ENCODE measurements at places on chromosomes 2 and 18.

DNA sequence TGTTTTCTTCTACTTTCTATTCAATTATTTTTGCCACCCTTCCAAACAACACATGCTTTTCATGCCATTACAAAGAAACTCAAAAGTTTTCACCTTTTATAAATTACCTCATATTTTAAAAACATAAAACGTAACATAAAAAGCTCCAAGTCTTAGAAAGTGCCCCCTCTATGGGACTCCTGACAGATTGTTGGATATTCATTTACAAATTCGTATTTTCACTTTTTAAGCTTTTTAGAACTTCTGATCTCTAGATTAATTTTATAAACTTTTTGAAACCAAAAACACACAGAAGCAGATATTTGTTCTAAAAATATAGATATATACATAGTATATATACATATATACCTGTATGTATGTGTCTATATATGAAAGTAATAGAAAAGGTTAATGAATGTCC is 1.5 kb downstream of the COL5A2 start:
- no peak for DNase-seq

DNA sequence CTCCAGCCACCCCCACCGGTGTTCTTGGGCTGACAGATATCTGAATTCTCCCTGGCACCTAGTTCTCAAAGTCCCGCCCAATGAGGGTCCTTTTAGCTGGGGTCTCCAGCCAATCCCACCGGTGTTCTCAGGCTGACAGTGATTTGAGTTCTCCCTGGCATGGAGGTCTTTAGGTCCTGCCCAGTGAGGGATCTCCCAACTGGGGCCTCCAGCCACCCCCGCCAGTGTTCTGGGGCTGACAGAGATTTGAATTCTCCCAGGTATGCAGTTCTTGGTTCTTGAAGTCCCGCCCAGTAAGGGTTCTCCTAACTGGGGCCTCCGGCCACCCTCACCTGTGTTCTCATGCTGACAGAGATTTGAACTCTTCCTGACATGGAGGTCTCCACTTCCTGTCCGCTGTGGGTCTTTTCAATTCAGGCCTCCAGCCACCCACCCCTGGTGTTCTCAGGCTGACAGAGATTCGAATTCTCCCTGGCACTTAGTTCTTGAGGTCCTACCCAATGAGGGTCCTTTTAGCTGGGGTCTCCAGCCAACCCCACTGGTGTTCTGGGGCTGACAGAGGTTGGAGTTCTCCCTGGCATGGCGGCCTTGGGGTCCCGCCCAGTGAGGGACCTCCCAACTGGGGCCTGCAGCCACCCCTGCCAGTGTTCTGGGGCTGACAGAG is 154.6 kb downstream of the ANKRD36 start:
- no peak for DNase-seq

GRCh38 chr18:44911773-44912172 is 231.1 kb downstream of the SETBP1 start:
- DNase-seq = no peak

DNA sequence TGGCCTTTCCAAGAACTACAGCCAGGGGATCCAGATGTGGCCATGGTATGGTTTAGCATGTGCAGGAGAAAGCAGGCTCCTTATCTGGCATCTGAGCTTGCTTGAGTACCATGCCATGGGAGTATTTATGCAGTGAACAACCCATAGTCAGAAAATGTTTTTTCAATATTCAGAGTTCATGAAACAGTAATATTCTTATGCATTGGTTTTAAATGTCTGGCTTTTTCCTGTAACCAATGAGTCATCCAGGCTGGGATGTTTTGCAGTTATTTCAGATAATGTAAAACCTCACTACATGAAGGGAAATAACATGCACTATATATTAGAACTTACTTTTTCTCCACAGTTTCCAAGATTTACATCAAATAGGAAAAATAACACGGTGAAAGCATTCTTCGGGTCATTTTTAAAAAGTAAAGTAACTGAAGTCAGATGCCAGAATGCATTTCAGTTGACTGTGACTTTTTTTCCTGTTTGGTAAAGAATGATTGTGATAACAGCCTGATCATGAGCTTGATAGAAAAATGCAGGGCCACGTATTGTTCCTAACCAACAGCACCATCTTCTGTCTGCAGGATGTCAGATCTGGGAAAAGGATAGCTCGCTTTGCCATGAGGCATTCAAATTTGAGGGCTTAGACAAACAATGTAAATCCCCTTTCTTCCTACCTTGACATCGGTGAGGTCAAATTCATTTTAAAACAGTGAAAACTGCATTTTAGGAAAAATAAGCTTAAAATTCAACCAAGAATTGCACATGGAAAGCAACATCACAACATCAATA is 152.8 kb downstream of the DSC3 start:
- DNase-seq = no peak

DNA sequence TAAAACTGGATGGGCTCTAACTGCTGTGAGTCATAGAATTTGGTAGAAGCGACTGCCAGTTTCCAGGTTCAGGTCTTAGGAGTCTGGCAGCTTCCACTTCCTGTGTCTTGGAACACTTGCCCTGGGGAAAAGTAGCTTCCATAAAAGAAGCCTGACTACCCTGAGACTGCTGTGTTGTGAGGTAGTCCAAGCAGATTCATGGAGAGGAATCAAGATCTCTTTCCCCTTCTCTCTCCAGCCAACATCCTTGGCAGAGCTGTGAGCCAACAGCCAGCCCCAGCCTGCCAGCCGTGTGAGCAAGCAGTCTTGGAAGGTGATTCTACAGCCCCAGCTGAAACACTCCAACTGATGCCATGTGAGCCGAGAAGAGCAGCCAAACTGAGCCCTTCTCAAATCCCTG is 33.7 kb downstream of the SLC20A1 start:
- no peak for DNase-seq

GRCh38 chr2:74958274-74959105 is at the start of gene POLE4:
Gene POLE4 (plus strand): TSS chr2:74958643. CDS start chr2:74958680, 37 bp downstream.
- peak; percentile 82 for DNase-seq

DNA sequence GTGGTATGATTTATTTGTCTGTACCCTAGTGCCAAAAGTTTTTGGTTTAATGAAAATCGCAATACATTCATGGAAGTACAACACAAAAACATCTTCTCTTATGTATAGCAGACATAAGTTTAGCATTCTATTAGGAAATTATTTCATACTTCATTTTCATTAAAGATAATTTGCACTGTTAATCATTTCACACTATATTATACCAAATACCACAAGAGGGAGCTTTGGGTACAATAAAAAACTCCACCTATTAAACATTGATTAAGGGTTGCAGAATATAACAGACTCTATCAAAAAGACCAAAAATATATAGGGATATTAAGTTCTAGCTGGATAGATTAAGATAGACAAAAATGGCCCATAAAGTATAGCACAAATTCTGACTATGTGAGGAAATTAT is 79.0 kb downstream of the SLC66A3 start:
- no peak for DNase-seq

- no peak for DNase-seq
Observed at GRCh38 chr2:239461291-239462190, 60.7 kb upstream of the HDAC4 start.

All from stimulated activated CD8-positive, alpha-beta memory T cell treated with anti-CD3 and anti-CD28 coated beads, Interleukin-15, amount 100 ng/mL, for 24 hours (primary cell).